SK-N-DZ (cell line): ENCODE measurements at places on chromosomes 6 and 20.

- no peak for DNase-seq
Measured at GRCh38 chr20:568673-569415, 25.3 kb upstream of the CSNK2A1 start.

GRCh38 chr6:155224618-155225017 is 39.2 kb upstream of the CLDN20 start:
- no peak for DNase-seq

DNA sequence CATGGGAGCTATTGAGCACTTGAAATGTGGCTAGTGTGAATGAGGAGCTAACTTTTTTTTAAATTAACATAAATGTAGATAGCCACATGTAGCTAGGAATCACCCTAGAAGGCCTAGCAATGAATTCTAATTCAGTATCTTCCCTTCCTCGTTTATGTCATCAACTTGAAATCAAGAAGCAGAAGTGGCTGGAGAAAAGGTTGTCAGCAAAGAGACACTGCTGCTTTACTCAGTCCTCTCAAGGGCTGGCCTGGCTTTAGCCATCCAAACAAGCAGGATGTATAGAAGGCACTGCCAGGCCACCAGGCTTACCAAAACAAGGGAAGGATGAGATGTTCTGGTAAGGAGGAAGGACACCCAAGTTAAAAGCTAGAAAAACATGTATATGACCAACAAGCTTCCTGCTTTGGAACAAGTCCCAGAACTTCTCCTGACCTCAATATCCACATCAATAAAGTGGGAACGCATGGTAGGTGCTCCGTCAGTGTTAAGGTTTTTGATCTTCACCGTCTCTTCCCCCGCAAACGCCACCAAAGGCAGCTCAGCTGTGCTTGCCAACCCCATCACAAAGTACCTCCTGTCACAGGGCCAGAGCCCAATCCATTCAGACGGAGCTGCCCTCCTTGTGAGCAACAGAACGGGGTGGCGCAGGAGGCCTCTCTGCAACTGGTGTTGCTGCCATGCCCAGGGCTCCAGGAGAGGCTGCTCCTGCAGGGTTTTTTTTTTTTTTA is 235.8 kb upstream of the RIN2 start:
- DNase-seq, result no peak

DNA sequence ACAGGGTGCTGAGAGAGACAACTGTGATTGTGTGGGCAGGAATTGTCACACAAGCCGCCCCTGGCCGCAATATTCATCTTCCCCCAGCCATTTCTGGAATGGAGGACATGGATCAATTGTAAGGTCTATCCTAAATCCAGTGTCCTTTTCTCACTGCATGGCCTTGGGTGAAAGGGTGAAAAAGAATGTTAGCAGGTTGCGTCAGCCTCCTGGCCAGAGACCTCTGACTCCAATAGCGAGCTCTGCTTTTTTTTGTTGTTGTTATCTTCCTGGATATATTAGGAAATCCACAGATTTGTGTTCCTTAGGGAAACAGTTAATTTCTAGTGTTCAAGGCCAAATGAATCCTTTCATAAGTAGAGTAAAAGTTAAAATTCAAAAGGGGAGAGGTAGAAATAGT is 47.1 kb upstream of the CD83 start:
- DNase-seq, result no peak

DNA sequence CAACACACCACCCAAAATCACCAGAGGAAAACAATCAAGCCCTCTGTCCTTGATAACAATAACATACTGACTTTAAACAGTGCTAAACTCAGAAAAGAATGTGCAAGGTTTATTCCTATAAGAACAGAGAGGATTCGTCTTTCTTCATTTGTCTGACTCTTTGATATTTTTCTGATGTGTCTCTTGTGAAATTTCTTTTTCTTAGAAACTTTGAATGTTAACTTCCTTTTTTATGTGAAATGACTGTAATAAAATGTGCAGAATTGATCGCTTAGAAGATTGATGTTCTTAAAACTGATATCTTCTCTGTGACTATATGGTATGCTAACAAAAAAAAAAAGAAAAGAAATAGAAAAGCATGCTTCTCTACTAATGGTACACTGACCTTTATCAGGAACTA is 947.4 kb upstream of the CITED2 start:
- DNase-seq, result no peak

DNA sequence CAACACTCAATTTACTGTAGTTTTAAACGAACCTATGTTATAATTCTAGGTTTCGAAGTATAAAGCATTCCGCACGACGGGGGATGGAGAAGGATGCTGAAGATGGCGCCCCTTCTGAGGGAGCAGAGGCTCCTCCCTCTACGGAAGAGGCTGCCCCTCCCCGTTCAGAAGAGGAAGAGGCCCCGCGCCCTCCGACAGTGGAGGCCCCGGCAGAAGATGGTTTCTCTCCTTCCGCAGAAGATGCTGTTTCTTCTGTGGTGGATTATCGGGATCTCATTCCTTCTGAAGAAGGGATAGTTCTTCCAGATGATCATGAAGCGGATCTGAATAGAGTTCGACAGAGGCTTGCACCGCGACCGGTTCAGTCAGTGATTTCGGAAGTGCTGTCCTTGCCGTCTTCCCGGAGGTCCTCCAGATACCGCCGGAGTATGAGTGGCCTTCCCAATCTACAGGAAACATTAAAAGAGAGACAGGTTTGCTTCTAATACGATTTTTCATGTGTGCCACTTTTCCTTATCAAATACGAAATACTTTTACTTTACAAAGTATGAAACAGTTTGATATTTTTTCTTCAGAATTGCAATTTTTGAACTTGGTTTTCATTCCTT is 7.7 kb downstream of the DNAH8 start:
- DNase-seq, result no peak

DNA sequence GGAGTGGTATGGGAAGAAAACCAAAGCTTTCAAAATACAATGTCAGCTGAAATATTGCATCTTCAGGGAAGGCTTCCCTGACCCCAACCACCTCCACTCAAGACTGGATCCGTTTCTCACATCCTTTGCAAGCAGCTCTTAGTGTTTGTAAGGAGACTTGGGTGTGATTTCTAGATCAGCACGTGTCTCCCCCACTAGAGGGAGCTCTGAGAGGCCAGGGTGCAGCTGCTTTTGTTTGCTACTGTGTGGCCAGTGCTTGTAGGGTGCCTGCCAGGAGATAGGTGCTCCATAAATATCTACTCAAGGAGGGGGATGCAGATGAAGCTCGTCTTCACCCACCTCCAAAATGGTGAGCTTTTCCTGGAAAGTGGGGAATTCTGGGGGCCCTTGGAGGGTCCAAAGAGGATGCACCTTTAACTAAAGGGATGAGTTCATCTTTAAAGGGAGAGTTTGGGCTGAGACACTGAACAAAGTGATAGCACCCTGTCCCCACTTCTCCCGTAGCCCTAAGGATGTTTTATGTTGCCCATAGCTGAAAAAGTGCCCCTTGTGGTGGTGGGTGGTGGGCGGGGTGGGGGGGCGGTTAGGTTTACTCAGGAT is 52.6 kb upstream of the MAFB start:
- peak; percentile 65 for DNase-seq

DNA sequence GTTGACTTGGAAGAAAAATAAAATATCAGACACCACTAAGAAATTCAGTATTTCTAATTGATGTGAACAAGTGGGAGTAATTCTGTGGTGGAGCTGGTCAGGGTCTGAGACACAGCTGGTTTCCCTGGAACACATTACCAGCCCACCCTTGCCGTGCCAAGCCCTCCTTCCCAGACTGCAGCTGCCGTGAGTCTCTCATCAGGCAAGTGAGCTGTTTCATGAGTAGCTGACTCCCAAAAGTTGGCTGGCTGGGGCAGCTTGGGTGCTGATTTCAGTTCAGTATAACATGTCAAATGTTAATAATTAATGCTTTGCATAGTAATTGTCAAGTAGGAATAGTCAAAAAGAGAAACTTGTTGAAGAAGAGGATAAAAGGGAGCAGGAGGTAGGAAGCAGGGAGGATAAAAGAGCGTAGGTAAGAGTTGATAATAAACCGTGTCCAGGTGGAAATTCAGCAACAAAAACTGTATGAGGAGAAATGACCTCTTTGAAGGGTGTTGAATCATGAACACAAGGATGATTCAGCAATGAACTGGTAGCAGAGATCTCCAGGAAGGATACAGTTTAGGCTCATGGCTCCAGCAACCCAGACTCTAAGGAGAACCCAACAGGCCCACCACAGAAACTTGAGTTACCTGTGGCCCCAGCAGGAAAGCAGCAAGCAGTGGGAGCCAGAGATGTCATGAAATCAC is 110.9 kb upstream of the SSTR4 start:
- no peak for DNase-seq

DNA sequence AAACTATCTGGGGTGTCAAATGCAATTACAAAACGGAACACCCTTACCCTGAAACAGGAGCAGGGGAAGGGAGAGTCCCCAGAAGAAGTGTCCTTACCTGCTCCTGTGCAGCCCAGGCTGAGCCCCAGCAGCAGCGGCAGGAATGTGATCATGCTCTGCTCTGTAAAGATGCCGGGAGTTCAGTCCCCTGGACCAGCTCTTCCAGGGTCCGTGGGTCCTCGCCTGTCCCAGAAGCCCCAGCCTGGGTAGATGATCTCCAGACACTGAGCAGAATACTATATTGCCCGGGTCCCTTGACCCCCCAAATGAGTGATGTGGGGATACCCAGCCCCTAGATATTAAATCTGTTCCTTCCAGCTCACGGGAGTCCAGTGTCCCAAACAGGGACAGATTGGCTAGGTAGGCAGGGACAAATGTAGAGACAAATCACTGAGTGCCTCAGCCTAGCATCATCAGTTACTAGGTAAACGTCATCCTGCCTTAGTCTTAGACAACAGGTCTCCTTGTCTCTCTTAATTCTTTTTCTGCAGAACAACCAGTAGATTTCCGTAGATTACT is at the start of gene HLA-DMB:
HLA-DMB (minus strand) TSS at position 373 of the 558 bp plus-strand sequence; CDS start at position 152, 221 bp downstream.
- DNase-seq, result peak; percentile 69

GRCh38 chr20:47070176-47070575 is 175.5 kb downstream of the EYA2 start:
- no peak for DNase-seq

- DNase-seq, result no peak
Measured at GRCh38 chr6:33407132-33407718, 3.6 kb upstream of the PHF1 start.

GRCh38 chr20:49825521-49826033 is 12.9 kb downstream of the SLC9A8 start:
- DNase-seq, result no peak

GRCh38 chr6:144378437-144378836 is 93.3 kb downstream of the UTRN start:
- no peak for DNase-seq

DNA sequence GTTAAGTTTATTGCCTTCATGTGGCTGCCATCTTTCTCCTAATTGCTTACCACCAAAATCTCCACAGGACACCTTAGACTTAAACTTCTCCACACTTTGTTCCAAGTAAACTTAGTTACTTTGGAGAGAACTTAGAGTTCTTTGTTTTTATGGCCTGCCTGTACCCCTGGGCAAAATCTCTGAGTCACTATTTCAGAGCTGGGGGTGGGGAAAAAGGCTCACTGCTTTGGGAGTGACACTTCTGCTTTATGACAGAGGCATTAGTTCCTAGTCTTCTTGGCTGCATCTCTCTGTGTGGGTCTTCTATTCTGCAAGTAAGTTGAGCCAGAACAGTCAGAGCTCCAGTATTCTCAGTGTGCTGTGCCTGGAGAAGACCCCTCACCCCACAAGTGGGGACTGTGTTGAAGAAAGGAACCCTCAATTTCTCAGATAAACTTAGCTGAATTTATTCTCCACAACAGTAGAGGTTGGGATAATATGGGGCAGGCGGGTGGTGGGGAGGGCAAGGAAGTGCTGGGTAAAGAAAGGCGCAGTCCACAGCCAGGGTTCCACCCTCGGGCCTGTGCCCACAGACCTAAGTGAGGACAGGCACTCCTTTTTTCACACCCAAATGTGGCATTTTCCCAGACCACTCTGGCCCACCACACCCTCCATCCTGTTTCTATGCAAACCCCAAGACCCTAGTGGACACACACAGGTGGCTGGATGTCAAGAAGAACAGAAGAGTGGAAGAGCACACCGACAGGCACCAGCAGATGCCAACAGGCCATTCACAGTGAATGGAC is 636.6 kb upstream of the MAN1A1 start:
- DNase-seq, result no peak

DNA sequence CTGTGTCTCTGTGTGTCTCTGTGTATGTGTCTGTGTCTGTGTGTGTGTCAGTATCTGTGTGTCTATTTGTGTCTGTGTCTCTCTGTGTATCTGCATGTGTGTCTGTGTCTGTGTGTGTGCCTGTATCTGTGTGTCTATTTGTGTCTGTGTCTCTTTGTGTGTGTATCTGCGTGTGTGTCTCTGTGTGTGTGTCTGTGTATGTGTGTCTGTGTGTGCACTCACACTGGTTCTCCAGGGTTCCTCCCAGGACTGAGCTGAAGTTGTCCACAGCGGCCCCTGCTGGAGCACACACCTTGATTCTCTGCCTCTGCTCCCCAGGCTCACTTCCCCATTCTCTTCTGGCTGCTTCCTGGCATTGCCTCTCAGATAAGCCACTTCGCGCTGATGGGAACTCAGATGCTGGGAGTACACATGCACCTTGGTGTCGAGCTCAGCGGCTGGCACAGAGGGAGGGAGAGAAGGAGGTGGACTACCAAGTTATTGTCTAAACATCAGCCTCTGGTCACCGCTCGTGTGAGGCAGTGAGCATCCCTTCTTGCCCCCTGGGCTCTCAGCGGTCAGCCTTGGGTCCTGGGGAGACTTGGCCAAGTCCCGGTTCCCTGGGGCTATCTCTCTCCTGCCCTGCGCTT is 104.9 kb upstream of the NXT1 start:
- peak; percentile 8 for DNase-seq
